Stimulated activated CD4-positive, alpha-beta T cell treated with anti-CD3 and anti-CD28 coated beads, Interleukin-4, amount 100 ng/mL, for 4 hours (primary cell): ENCODE measurements at places on chromosomes 7 and 10.

- DNase-seq, result no peak
Measured at GRCh38 chr10:114041166-114041565, 2.5 kb upstream of the ADRB1 start.

DNA sequence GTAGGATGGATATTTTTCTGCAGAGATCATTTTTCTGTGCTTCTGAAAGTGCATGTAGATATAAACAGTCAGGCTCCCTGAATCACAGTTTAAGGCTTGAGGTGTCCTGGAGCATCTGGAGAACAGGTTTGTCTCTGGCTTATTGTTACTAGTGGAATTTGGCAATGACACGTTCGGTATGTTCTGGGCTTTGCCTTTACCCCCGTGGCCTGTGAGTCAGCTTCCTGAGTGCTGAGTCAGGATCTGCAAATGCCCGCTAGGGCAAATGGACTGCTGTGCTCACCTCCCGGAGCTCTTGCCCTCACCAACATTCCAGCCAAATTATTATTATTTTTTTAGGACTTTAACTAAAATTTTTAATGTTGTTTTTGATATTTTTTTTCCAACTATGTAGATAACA is 192.5 kb upstream of the PRSS1 start:
- DNase-seq, result peak; percentile 27

DNA sequence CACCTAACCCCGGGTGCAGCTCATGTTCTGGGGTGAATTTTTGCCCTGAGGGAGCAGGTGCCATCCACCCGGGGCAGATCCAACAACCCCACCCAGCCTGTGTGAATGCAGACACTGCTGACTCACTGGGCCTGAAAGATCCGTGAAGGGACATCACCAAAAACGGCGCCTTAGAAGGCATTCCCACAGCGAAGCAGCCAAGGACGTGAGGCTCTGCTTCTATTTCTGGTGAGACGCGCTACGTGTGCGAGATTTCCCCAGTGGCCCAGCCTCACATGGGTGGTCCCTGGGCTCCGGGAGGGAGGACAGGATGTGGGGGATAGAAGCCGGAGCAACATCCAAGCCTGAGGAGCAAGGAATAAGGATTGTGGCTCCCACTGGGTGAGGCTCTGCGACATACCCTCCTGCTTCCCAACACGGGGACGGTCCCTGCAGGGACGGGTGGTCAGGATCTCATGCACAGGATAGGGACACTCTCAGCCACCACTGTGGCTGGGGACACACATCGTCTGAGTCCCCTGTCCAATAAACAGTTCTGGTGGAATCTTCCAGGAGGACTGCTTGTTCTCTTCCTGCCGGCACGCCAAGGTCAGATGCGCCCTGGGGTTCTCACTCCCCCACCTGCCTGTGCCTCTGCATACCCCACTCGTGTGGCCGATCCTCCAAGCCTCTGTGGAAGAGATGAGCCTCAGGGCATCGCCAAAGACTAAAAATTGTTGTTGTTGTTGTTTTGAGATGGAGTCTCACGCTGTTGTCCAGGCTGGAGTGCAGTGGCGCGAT is 70.2 kb downstream of the ZRANB1 start:
- no peak for DNase-seq

DNA sequence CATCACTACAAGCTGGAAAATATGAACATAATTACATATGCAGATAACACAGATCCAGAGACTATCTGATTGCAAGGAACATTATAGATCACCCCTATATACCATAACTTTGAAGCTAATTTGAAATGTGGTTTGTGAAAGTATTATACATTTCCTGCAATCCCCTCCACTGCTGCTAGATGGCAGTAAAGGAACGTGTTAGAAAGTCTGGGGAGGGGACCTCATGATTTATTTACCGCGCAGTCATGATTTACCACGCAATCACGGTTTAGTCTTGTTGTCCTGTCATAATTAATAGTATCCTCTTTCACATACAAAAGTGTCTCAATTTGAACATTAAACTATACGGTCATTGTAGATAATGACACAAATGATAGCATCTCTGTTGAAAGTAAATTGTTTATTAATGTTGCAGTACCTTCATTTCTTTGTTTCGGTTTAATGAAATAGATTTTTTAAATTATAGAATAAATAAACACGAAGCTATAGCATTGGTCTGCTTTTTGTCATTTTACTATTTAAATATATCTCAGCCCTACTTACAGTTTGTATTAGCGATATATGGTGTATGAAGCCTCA is 145.3 kb upstream of the PRSS1 start:
- DNase-seq, result peak; percentile 25

DNA sequence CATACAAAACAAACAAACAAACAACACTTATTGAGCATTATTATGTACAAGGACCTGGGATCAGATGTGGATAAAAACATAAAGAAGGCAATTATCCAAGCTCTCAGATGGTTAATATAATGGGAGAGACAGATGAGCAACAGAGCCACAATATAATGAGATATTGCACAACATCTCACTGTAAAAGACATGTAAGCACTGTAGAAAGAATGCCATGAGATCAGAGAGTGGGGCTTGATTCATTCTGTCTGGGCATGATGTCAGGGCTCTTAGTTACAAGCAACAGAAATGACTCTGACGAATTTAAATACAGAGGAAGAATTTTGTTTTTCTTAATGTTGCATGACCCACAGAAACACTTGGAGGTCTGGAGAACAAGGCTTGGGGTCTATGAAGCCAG is 164.7 kb upstream of the PLXDC2 start:
- no peak for DNase-seq

DNA sequence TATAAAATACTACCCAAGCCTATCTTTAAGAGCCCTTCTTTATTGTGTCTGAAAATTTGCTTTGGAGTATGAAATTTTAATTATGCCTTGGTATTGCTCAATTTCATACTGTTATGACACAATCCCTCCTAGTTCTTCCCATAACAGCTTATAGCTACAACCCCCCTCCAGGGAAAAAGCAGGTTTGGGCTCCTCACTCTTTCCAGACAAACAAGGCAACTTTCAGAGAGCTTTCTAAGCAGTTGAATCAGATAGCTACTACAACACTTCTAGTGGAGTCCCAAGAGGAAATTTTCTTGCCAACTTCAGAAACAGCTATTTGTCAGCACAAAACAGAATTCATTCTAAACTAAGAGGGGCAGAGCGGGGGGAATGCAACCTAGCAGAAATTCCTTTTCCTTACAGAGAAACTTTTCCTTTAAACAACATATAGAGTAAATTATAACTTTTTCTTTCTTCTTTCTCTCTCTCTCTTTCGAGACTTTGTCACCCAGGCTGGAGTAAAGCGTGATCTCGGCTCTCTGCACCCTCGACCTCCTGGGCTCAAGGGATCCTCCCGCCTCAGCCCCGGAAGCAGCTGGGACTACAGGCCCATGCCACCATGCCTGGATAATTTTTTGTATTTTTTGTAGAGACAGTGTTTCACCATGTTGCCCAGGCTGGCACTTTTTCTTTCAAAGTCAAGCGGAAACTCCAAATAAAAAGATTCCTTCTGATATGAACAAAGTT is 26.0 kb upstream of the JMJD1C start:
- DNase-seq, result no peak
